ENCODE measurements at places on chromosomes 5 and 9.

GRCh38 chr5:115616472-115616871, 9.4 kb downstream of the TMED7 start:
- no peak overlapping the region for H3K4me3 ChIP-seq
- peaks cover 23% of the 10 kb centered on the region for H3K36me3 ChIP-seq
- no peak overlapping the region for H3K27ac ChIP-seq

GRCh38 chr9:127078988-127079387, 43.4 kb downstream of the ANGPTL2 start:
- H3K36me3 ChIP-seq = peaks cover 11% of the 10 kb centered on the region
- no peaks in the 10 kb centered on the region for H3K4me1 ChIP-seq
- H3K27me3 ChIP-seq = no peaks in the 10 kb centered on the region
- H3K4me3 ChIP-seq = no peak overlapping the region

DNA sequence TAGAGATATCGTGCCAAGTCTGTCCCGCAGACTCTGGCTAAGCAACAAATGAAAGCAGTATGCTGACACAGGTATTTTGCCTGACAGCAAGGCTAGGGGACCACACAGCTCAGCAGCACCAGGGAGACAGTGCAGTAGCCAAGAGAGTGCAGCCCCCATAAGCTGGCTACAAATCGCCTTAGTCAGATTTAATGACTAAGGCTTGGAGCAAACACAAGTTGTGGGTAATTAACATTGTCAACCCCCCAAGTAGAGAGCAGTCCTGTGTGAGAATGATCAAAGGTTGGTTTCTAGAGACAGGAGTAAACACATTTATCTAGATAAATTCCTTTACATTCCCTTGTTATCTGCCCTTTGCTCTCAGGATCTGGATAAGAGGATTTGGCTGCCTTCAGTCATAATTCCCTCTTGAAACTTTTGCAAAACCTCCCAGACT, 1434.5 kb upstream of the CDH6 start:
- H3K27ac ChIP-seq = no peak overlapping the region
- no peak overlapping the region for H3K4me3 ChIP-seq
- no peaks in the 10 kb centered on the region for H3K36me3 ChIP-seq

- H3K4me1 ChIP-seq = peaks cover 19% of the 10 kb centered on the region
- H3K36me3 ChIP-seq = no peaks in the 10 kb centered on the region
- H3K4me3 ChIP-seq = no peak overlapping the region
- peak overlapping the region; percentile 89 for H3K27ac ChIP-seq
- H3K27me3 ChIP-seq = peaks cover 4% of the 10 kb centered on the region
These were observed 63.6 kb downstream of the FRMD3 start for GRCh38 chr9:83474631-83475030.

DNA sequence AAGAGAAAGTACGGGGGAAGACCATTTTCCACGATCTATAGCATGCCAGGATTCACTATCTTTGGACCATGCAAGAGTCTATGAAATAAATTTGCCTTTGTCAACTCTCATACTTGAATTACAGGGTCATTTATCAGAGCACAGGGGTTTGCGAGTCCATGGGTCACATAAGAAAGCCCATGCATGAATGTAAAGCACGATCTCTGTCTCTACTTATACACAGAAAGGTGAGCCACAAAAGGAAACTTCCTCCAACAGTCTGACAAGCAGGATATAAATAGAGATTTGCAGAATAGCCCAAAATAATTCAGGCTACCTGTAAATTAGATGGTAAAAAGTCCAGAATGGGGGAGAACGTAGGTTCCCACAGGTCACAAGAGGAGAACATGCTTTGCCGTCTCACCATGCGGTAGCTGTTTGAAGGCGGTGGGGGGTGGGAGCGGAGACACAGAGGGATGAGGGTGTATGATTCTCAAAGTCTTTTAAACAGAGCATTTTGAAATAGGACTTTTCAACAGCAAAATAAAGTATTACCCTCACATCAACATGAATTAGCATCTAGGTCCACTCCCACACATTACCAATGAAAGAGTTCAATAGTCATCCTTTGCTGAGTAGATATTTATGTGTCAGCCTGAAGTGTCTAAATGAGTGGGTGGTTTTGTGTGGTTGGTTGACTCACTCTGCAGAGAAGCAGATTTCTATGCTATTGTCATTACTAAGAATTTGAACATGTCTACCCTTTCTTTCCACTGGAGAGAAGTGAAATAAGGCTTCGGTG, 279.7 kb downstream of the EBF1 start:
- no peak overlapping the region for H3K4me3 ChIP-seq
- H3K27ac ChIP-seq = no peak overlapping the region

DNA sequence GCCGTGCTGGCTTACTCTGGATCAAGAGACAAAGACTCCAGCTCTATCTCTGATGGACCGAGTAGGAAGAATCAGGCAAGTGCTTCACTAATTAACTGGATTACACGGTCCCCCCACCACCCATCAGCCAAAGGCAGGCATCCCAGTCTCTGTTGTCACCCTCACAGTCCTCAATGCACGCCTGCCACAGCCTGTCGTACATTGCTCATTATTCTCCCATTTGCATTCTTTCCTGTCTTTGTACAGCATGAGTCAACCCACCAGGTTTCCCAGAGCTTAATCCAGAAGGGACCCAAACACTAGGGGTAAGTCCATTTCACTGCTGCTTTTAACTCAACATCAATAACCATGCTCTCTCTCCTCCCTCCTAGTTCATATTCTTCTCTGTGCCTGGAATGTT, 44.4 kb downstream of the PCA3 start:
- no peaks in the 10 kb centered on the region for H3K36me3 ChIP-seq
- DNase-seq = no peak
- no peak overlapping the region for H3K4me3 ChIP-seq
- no peaks in the 10 kb centered on the region for H3K4me1 ChIP-seq

DNA sequence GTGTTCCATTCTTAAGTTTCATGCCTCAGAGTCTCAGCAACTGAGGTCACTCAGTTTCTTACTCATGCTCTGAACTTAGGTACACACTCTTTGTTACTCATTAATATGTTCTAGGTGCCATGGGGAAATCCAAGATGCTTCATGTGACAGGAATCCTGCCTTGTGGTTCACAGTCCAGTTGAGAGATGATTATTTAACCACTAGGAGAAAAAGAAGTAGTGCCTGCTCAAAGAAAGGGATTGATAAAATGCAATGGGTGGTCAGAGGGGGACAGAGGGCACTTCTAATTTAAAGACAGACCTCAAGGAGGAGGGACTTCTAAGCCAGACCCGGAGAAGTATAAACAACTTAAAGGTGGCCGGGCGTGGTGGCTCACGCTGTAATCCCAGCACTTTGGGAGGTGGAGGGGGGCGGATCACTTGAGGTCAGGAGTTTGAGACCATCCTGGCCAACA, 69.0 kb downstream of the UGCG start:
- DNase-seq = no peak
- H3K36me3 ChIP-seq = no peaks in the 10 kb centered on the region
- H3K27ac ChIP-seq = no peak overlapping the region
- H3K4me1 ChIP-seq = no peaks in the 10 kb centered on the region

DNA sequence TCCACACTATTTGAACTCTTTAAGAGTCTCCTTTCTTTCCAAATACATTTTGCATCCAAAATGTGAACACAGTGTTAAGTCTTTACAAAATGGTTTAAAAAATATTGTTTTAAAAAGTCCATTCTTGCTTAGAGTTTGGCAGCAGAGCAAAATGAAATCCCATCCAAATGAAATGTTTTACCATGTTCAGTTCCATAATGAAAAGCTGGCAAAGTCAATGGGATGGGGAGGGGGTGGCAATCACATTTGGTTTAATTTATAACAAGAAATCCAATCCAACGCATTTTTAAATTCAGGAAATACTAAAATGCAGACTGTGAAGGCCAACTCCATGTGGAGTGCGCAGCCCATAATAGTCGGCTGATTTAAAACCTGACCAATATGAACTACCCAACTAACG, 39.4 kb downstream of the MRPL36 start:
- no peak overlapping the region for H3K27ac ChIP-seq
- H3K27me3 ChIP-seq = peaks cover 5% of the 10 kb centered on the region
- H3K36me3 ChIP-seq = no peaks in the 10 kb centered on the region
- no peak overlapping the region for H3K4me3 ChIP-seq
- DNase-seq = no peak
- H3K4me1 ChIP-seq = no peaks in the 10 kb centered on the region

Measured in immature natural killer cell (primary cell).